Fibroblast of skin of back (primary cell): ENCODE measurements at places on chromosomes 2 and 18.

GRCh38 chr2:16507655-16508489 is 157.8 kb downstream of the CYRIA start:
- peak; percentile 19 for DNase-seq

DNA sequence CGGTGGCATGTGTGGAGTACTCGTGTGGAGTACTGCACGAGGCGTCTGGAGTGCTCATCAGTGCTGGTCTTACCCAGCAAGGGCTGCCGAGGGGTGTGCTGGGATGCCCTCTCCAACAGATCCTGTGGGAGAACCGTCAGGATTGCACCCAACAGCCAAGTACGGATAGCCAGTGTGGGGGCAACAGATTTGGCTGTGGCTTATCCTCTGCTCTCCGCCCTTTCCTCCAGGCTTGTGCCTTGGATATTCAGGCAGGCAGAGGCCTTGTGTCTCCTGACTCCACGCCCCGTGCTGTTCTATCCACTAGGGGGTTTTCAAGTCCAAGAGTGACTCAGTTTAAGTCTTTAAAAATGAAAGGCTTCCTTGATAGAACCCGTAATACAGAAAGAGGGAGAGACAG is 321.0 kb upstream of the HS6ST1 start:
- no peak for DNase-seq

GRCh38 chr18:39238981-39239660 is 1673.5 kb upstream of the CELF4 start:
- DNase-seq, result no peak

GRCh38 chr18:23825978-23826405 is 136.7 kb downstream of the LAMA3 start:
- peak; percentile 36 for DNase-seq

DNA sequence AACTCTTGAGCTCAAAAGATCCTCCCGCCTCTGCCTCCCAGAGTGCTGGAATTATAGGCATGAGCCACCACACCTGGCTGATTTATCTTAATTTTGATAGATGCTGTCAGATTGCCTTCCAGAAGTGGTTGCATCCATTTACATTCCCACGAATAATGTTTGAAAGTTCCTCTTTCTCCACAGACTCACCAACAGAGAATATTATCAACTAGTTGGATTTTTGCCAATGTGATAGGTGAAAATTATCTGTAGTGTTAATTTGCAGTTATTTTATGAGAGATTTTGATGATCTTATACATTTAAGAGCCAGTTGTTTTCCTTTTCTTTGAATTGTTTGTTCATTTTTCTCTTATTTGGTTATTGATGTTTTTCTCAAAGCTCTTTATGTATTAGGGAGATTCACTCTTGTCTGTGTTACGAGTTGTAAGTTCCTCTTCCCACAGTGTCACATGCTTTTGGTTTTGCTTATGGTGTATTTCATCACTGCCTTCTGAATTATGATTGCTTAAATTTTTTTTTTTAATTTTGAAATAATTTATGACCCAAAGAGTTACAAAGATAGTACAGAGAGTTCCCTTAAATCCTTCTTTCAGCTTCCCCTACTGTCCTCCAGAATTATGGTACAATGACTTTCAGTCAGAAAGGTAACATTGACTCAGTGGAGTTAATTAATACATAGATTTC is 20.7 kb upstream of the NT5DC4 start:
- DNase-seq, result no peak

- DNase-seq, result no peak
Observed at GRCh38 chr2:174600349-174600748, 2.7 kb upstream of the WIPF1 start.

DNA sequence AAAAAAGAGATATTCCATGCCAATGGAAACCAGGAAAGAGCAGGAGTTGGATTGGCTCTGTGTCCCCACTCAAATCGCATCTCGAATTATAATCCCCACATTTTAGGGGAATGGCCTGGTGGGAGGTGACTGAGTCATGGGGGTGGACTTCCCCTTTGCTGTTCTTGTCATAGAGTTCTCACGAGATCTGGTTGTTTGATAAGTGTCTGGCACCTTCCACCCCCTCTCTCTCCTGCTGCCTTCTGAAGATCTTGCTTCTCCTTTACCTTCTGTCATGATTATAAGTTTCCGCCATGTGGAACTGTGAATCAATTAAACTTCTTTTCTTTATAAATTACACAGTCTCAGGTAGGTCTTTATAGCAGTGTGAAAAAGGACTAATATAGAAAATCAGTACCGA is 355.6 kb downstream of the NBAS start:
- DNase-seq, result no peak

DNA sequence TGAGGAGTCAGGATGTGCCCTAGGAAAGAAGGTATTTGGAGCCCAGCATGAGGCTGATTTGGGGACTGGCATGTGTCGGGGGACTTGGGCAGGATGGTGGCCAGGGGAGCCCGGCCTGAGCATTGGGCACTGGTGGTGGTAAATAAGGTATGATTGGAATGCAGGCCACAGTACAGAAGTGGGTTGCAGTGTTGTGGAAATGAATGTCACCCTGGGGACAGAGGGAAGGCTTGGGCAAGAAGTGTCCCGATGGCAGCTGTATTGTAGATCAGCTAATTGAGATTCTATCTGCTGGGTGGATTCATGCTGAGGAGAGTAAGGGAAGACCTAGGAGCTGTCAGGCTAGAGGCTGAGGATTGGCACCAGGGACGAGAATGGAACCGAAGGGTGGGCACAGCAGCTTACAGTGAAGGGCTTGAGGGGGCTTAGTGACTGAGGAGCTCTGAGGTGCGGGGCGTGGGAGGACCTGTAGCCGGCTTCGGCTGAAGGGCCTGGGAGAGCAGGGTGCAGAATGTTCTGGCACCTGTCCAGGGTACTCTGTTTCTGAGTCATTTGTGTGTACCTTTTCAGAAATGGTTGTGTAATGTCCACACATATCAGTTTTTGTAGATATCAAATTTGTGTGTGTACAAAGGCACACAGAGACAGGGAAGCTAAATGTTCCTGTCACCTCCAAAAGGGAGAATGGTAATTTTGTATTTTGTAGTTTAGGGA is 170.2 kb downstream of the PRKCE start:
- DNase-seq, result peak; percentile 34

DNA sequence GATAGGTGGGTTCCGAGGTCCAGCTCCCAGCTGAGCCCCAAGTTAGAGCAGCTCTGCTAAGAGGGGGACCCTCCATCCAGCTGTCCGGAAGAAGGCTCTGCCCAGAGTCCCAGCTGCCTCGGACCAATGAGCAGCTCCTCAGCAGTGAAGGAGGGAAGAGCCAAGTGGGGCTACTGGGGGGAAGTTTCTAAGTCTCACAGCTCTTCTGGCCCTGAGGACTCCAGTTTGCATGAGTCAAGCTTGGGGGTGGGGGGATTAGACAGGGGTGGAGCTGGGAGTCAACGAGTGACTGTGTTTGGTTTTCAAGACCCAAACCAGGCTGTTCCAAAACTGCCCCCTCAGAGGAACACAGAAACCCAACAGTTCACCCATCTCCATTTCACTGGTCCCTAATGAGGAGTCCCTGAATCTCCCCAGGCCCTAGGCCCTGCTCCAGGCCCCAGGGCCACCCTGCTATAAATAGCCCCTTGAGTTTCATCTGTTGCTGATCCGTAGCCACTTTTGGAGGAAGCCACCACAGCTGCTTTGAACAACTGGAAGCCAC is 100.9 kb downstream of the TNS1 start:
- DNase-seq, result peak; percentile 90

GRCh38 chr2:214706986-214707385 is 102.5 kb downstream of the BARD1 start:
- no peak for DNase-seq

DNA sequence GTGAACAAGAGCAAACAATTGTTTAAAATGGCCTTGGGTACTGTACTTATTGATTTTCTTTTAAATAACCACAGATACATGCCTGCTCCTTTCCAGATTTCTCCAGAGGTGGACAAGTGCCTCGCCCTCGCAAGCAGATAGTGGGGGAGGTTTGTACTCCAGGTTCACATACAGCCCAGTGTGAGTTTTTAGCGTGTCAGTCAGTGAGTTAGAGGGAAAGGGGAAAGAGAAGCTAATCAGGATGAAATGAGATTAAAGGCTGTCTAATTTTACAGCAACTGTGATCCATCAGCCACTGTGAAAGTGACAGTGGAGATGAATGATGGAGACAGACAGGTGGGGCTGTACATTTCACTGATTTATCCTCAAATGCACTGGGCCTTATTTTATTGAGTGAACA is 74.7 kb downstream of the KLHL14 start:
- DNase-seq, result no peak

DNA sequence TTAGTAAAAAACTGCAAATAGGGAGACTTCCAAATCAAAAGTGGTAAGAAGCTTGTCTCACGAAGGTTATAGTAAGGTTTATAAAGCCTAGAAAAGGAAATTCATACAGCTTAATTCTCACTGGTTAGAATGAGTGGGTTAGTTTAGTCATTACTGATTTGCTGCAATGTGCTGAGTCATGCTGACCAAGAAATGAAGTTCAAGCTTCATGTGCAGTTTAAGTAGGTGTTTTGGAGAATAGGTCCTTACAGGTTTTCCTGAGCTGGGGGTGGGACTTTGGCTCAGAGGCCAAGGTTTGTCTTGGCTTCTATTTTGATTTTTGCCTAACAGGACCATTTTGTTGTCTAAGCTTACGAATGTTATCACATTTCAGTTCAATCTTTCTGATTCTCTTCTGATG is 15.1 kb downstream of the CLIP4 start:
- DNase-seq, result peak; percentile 81

DNA sequence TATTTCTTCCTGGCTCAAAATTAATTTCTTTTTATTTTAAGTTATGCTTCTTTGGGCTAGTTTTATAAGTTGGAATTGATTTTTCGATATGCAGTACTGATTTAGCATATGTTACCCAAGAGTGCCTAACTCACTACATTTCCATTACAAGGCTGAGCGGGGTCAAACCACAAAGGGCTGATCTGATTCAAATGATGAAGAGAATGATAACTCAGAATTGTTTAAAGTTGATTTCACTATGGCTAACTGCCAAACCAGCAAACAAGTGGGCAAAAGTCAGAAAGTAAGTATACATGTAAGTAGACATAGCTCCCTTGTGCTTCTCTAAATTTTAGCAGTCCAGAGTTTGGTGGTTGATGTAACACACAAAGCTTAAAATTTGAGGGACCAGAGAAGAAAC is 35.6 kb downstream of the RAD51AP2 start:
- DNase-seq, result no peak

DNA sequence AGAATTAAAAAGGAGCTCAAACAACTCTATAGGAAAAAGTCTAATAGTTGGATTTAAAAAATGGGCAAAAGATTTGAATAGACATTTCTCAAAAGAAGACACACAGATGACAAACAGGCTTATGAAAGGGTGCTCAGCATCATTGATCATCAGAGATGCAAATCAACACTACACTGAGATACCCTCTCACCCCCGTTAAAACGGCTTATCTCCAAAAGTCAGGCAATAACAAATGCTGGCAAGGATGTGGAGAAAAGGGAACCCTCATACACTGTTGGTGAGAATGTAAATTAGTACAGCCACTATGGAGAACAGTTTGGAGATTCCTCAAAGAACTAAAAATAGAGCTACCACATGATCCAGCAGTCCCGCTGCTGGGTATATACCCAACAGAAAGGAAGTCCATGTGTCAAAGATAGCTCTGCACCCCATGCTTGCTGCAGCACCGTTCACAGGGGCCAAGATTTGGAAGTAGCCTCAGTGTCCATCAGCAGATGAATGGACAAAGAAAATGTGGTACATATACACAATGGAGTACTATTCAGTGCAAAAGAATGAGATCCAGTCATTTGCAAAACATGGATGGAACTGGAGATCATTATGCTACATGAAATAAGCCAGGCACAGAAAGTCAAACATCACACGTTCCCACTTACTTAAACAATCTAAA is 46.7 kb upstream of the B3GNT7 start:
- no peak for DNase-seq

GRCh38 chr2:25374827-25375226 is 33.1 kb upstream of the DNMT3A start:
- no peak for DNase-seq

- DNase-seq, result no peak
Observed at GRCh38 chr2:7599462-7600258, 682.4 kb downstream of the RNF144A start.

DNA sequence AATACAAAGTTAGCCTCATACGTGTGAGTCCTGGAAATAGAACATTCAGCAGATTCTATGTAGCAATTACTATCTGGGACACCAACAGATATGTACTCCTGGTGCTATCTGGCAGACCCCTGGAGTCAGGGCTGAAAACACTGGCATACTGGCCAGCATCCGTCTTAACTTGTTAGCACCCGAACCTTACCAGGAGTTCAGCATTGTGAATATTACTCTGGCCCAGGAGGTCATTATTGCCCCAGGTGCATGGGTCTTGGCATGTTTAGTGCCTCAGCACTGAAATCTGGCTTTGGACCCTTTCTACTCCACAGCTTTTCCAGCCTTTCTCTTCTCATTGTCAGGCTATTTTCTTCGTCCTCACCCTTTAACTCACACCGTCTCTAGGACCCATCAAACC is 11.9 kb upstream of the NDUFV2 start:
- DNase-seq, result no peak

DNA sequence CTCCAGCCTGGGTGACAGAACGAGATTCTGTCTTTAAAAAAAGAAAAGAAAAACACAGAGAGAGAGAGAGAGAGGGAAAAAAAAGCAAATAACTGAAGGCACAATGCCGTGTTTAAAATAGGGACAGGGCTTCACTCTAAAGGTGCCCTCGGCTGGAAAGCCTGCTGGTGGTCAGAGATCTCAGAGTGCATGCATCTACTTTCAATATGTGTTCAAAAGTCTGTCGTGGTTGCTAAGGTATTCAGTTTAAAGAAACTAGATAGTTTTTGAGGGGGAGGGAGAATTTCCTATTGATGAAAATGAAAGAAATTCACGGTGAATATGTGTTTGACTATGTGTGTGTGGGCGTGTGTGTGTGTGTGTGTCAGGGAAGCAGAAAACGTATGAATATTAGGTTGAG is 11.0 kb upstream of the CBLN2 start:
- DNase-seq, result no peak

- no peak for DNase-seq
Observed at GRCh38 chr18:49519101-49519971, 32.3 kb upstream of the C18orf32 start.

GRCh38 chr2:11976073-11976472 is 229.6 kb downstream of the LPIN1 start:
- DNase-seq, result peak; percentile 9

GRCh38 chr2:42072349-42073118 is 24.7 kb downstream of the PKDCC start:
- no peak for DNase-seq
